Testis (tissue), 5 donors: ENCODE measurements at places on chromosomes 12 and 14.
A peak's percentile ranks its signal among the peaks of the same experiment; 100 is the strongest.

GRCh38 chr14:39381366-39381765 lies 50.9 kb downstream of the FBXO33 start:
- DNase-seq, result no peak
- no peak overlapping the region for H3K27ac ChIP-seq
- H3K4me1 ChIP-seq, result peaks cover 3% of the 10 kb centered on the region
- H3K36me3 ChIP-seq, result no peaks in the 10 kb centered on the region
- no peak overlapping the region for H3K4me3 ChIP-seq

GRCh38 chr12:68013181-68013580 lies 23.9 kb downstream of the IFNG-AS1 start:
- no peaks in the 10 kb centered on the region for H3K36me3 ChIP-seq
- no peak overlapping the region for H3K27ac ChIP-seq
- H3K4me3 ChIP-seq, result no peak overlapping the region
- no peak for DNase-seq

DNA sequence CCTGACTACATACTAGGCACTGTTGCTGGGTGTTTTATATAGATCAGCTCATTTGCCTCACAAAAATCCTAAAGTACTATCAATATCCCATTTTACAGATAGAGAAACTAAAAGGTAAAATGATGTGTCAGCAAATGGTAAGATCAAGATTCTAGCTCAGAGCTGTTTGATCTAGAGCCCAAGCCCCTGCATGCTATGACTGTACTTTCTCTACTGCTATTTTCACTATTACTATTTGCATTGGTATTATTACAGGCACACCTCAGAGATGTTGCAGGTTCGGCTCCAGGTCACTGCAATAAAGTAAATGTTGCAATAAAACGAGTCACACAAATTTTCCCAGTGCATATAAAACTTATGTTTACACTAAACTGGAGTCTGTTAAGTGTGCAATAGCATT lies 10.9 kb downstream of the ISCU start:
- peaks cover 6% of the 10 kb centered on the region for H3K4me1 ChIP-seq
- H3K27ac ChIP-seq, result no peak overlapping the region
- no peaks in the 10 kb centered on the region for H3K36me3 ChIP-seq
- H3K27me3 ChIP-seq, result no peaks in the 10 kb centered on the region

- peak within 1 kb of the TSS; percentile 90 for H3K4me3 ChIP-seq
- H3K27ac ChIP-seq, result peak within 1 kb of the TSS; percentile 73
- H3K4me1 ChIP-seq, result peaks cover 18% of the 10 kb centered on the region
- H3K27me3 ChIP-seq, result no peaks in the 10 kb centered on the region
Observed at GRCh38 chr14:76761136-76761959, at the start of gene VASH1. Gene VASH1, plus strand, starts transcription at chr14:76761468. Its CDS starts 1,354 bp downstream, at chr14:76762822.
